ENCODE measurements at places on chromosomes 5 and 9. TPM values are rescaled to one million over a fixed set of nuclear protein-coding genes. Genes with fewer than 3 reads are reported as not detected.

ARID3C gene
- not detected for total RNA-seq

GRCh38 chr5:74301576-74301975 lies 339.0 kb downstream of the ENC1 start:
- DNase-seq, result no peak

GRCh38 chr5:97229688-97230285 lies 46.7 kb upstream of the RIOK2 start:
- DNase-seq, result no peak

IFNK gene
- total RNA-seq, result not detected

GRCh38 chr5:61184708-61185107 lies 22.4 kb upstream of the SMIM15 start:
- DNase-seq, result no peak

DNA sequence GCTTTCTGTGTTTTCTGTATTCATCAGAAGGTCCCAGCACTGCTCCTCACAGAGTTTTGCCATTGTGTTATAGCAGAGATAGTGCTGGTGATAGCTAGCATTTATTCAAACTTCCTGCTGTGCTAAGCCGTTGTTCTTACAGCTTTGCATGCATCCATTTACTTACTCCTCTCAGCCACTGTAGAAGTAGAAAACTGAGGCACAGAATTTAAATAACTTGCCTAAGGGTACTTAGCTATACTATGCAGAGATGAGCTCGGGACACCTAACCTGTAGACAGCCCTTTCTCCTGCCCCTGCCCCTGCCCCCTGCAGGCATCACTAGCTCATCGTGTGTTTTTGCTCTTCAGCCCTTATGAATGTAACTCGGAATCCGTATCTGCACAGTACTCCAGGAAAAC lies 227.6 kb downstream of the SAXO1 start:
- DNase-seq, result no peak

- no peak for DNase-seq
Observed at GRCh38 chr5:109878887-109879286, 189.2 kb downstream of the MAN2A1 start.

- DNase-seq, result no peak
Observed at GRCh38 chr9:99579964-99580363, 241.7 kb upstream of the NR4A3 start.

GRCh38 chr9:121640491-121641223 lies 10.8 kb upstream of the DAB2IP start:
- no peak for DNase-seq

DNA sequence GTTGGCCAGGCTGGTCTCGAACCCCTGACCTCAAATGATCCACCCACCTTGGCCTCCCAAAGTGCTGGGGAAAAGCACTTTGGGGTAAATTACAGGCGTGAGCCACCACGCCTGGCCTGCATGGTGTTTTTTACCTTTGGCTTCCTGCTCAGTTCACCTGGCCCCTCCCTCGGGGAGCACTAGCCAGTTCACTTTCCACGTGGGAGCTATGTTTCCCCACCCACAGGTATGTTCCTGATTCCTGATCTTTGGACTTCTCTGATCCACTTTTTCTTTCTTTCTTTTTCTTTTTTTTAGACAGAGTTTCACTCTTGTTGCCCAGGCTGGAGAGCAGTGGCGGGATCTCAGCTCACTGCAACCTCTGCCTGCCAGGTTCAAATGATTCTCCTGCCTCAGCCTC lies 15.8 kb downstream of the DAB2IP start:
- DNase-seq, result no peak

BTNL8 gene
- total RNA-seq, result not detected

- DNase-seq, result no peak
Observed at GRCh38 chr9:74499770-74500583, 2.8 kb downstream of the RORB start.

NAIF1 gene
- total RNA-seq, result 7.0 TPM

- no peak for DNase-seq
Observed at GRCh38 chr5:124061663-124062062, 549.7 kb downstream of the CSNK1G3 start.

DNA sequence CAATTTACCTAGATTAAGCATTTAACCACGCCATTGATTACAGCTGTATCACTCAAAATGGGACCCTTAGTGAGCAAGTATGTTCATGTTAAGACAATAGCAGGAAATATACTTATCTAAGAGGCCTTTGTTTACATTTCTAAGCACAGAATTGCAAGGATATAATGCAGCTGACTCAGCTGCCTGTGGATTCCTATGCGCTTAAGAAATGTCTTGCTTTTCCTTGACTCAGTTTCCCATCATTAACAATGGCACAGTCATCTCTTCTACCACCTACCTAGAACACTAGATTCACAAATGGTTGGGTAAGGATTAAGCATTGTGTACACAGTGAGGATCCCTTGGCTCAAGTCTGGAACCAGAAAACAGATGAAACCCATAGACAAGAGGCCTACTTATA lies 163.8 kb downstream of the TSSK1B start:
- DNase-seq, result no peak

- no peak for DNase-seq
Observed at GRCh38 chr5:116759860-116760640, 185.4 kb upstream of the SEMA6A start.

DNA sequence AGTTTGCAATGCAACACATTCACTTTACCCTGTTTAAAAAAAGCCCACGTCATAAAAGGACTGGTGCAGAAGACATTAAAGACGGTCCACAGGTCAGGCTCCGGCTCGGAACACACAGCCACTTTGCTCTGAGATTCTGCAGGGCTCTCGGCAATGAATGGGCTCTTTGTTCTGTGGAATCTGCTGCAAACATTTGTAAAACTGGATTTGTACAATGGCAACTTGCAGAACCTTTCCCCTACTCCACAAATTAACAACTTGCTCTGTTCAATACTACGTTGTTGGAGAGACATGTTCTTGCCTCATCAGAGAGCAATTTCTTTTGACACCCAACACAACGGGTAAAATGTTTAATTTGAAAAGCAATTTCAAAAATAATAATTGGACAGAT lies 13.0 kb upstream of the NR5A1 start:
- DNase-seq, result no peak

DNA sequence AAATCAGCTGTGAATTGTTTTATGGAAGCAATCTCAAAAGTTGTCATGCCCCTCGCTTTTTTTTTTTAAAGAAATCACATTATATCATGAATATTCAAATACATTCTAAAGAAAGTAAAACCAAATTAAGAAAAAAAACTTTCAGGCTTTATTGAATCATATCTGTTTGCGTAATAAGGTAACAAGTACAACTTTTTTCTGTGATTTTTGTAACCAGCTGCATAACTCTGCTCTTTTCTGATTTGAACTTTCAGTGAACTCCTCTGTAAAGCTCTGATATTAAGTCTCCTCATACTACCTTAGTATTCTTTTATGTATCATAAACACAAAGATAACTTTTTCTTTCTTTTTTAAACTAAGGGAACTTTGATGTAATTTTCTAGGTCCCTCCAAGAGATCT lies 65.3 kb downstream of the CWC27 start:
- DNase-seq, result no peak

DNA sequence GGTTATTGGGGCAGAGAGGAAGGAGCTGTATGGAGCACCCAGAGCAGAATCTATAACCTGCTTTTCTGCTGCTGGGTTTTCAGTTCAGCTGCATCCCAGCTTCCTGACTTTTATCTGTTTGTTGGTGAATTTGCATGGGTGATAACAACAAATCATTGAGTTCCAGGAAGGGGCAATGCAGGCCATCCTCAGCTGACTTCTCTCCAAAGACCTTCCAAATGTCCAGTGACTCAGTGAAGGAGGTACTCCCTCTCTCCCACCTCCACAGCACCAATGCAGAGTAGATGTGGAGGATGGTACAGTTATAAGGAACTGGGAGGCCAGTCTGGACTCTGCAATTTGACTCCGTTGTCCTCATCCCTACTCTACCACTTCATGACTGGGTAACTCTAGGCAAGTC lies 1.6 kb upstream of the TXN start:
- no peak for DNase-seq

SHISAL2B gene
- total RNA-seq, result not detected

DNA sequence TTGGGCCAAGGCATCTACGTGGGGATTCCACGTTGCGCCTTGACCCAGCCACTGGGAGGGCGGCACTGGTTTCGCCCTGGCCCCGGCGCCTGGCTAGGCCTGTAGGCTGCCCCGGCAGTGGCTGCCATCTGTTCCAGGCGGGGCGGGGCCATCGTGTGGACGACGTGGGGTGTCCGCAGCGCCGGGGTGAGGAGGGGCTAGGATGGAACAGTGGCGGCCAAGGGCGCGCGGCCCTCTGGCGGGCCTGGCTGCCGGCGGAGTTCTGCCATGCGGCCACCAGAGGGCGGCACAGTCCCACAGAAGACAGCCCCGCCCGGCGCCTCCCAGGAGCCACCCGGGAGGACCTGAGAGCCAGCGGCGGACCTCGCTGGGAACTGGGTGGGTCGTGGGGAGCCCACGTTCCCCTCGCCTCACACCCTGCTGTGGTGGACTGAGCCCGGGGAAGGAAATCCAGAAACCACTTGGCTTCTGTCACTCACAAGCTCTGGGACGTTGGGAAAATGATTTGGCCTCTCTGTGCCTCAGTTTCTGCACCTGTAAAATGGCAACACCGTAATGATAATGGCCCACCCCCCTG lies 22.6 kb upstream of the RAPGEF1 start:
- no peak for DNase-seq

ACTL7A gene
- not detected for total RNA-seq

DNA sequence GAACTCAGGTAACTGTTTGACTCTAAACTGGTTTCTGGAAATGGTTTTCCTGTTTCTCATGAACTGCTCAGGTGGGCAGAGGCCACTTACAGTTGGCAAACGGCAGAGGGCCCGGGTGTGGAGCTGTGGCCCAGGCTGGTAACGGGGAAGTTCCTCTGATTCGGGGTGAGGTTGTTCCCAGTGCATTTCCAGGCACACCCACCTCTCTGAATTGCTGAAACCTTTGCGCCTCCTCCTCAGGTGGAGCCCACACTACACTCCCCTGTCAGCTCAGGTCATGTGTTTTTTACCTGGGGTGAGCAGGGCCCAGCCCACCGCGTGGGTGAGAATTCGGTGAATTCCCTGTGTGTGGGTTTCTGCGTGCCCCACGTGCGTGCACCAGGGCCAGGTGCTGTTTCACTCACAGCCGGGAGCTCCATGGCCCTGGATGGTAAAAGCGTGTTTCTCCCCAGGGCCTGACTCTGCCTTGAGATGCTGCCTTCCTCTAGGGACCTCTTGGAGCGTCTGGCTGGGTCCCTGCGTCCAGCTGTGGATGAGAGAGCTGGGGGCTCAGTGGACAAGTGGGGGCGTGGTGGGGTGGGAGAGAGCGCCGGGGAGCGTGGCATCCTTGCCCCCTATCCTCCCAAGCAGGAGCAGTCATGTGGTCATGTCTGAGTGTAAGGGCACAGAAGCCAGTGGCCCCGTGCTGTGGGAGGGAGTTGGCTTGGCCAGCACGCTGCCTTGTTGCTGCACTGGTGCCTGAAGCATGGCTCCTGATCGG lies 33.5 kb upstream of the LPCAT1 start:
- DNase-seq, result no peak

EGFL7 gene
- 15.6 TPM for total RNA-seq

DPM2 gene
- 26.2 TPM for total RNA-seq

- no peak for DNase-seq
Observed at GRCh38 chr5:77437194-77437593, 54.9 kb downstream of the WDR41 start.
